Left colon (tissue), 2 donors: ENCODE measurements at places on chromosomes 12 and 14.

DNA sequence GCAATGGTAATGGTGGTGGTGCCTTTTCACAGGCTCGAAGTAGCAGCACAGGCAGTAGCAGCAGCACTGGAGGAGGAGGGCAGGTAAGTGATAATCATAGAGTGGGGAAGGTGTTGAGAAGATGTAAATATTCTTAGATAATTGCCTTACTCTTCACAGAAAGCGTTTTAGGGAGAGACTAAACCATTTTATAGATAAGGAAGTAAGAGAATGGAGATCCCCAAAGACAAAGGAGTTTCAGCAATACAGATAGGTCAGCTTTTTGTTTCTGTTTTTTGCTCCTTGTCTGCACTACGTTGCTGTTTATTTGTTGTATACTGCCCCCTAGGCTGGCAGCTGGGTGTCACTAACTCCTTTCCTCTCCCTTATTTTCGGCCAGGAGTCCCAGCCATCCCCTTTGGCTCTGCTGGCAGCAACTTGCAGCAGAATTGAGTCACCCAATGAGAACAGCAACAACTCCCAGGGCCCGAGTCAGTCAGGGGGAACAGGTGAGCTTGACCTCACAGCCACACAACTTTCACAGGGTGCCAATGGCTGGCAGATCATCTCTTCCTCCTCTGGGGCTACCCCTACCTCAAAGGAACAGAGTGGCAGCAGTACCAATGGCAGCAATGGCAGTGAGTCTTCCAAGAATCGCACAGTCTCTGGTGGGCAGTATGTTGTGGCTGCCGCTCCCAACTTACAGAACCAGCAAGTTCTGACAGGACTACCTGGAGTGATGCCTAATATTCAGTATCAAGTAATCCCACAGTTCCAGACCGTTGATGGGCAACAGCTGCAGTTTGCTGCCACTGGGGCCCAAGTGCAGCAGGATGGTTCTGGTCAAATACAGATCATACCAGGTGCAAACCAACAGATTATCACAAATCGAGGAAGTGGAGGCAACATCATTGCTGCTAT, 2.0 kb downstream of the SP1 start:
- peak; percentile 60 for DNase-seq

- DNase-seq: no peak
Measured at GRCh38 chr12:94535510-94535921, 75.8 kb upstream of the CEP83 start.

DNA sequence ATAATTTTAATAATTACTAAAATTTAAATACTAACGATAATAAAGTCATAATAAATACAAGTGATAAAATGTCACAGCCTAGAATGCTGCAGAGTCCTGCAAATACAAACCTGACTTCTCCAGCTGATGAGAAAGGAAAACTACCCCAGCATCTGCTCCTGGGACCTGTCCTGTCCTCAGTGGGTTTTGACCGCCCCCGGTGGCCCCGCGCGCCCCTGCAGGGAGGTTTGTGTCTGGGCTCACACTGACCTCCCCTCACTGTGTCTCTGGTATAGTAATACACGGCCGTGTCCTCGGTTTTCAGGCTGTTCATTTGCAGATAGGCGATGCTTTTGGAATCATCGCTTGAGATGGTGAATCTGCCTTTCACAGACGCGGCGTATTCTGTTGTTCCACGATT, 1139.4 kb downstream of the TMEM121 start:
- no peak for DNase-seq

DNA sequence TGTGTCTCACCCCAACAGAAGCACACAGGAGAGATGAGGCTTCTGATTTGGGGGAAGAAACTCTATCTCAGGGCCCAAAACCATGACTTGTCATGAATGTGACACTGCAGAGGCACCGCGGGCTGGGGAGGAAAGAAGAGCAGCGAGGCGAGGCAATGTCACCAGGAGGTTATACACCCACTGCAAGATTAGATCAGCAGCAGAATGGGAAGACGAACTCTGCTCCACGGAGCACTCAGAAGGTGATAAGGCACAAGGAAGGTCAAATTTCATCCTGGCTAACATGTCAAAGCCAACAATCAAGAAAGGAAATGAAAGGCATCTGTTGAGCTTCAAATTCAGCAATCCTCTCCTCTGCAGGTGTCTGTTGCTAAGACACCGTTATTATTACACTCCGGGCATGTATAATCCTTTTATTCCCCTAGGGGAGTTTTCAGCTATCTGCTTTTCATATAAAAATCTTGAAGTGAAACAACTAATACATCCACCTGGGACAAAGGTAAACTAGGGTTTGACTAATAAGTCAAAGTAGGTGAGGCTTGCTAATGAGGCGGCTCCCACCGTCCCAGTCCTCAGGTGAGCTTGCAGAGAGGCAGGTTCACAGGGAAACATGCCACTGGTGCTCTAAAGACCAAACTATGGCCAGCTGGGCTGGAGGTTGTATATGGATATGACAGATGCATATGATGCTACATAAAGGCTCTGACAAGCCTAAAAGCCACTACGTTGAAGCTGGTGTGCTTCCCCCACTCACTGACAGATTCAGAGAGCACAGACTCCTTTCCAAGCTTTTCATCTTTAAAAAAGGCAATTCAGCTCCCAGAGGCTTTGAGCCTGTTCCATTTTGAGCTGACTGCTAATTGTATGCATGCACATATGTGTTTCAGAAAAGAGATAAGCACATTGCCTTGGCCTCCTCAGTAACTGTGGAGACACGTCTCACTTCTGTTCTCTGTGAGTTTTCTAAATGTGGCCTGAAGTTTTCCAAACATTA, 221.2 kb downstream of the NELL2 start:
- DNase-seq: no peak

DNA sequence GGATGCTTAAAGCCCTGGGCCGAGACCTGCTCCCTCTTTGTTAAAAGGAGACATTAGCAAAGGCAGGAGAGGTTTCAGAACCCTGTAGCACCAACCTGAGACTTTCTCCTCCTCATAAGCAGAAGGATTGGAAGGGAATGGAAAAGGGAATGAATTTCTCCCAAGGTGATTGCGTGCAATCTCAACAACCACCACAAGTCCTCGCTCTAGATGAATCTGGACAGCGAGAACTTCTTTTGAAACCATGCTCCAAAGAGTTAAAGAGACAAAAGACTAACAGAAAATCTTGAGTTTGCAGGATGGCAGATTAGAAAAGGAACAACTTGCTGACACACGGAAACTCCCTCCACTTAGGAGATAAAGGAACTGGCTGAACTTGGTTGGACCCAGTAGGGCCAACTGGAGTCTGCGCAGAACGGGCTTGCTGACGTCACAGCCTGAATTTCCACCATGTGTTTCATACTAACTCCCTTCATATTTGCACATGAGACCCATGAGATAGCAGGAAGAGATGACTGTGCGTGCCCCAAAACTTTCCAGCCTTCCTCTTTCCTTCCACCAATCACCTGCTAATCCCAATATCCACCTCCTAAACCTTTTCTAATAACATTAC, 137.0 kb downstream of the PTPN11 start:
- no peak for DNase-seq

DNA sequence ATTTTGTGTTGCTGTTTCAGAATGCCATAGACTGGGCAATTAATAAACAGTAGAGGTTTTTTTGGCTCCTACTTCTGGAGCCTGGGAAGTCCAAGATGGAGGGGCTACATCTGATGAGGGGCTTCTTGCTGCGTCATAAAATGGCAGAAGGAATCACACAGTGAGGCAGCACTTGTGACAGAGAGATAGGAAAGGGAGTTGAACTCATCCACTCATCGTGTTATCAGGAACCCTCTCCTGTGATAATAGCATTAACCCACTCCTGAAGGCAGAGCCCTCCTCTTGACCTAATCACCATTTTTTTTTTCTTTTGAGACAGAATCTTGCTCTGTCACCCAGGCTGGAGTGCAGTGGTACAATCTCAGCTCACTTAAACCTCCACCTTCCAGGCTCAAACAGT, 9.7 kb downstream of the TDG start:
- no peak for DNase-seq

DNA sequence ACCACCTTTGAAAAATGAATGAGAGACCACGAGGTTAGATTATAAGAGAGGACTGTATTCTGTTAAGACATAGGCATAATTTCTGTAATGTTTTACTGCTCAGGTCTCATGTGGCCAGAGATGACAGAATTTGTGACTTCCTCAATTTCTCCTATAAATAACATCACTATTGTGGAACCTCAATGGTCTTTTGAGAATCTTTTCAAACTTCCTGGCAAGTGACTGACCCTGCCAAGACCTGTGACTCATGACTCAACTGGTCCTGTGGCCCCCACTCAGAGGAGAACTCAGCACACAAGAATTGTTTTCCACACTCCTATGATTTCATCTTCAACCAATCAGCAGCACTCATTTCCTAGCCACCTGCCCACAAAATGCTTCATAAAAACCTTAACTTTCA, 508.2 kb upstream of the ATP2B1 start:
- no peak for DNase-seq

DNA sequence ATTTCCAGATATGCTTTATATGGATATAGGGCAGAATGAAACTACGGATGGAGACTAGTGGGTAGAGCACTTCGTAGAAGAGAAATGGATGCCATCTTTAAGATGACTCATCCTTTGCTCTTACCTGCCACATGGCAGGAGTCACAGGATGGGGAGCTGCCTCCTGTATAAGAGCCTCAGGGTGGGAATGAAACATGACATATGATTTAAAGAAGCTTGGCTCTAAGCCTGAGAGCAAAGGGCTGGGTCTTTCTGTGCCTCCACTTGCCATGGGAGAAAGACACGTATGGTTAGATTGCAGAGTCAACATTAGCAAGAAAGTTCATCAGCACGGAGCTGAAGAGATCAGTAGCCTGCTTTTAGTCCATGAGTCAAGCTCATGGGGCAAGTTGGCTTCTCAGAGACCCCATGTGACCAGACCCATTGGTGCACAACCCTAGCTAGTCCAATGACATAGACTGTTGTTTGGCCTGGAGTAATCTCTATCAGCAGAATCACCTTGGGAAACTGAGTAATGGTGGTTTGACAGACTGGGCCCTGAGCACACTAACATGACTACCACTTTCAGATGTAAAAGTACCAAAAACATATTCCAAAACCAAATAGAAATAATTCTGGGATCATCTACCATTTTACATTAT, 38.1 kb upstream of the IL22 start:
- DNase-seq: no peak

DNA sequence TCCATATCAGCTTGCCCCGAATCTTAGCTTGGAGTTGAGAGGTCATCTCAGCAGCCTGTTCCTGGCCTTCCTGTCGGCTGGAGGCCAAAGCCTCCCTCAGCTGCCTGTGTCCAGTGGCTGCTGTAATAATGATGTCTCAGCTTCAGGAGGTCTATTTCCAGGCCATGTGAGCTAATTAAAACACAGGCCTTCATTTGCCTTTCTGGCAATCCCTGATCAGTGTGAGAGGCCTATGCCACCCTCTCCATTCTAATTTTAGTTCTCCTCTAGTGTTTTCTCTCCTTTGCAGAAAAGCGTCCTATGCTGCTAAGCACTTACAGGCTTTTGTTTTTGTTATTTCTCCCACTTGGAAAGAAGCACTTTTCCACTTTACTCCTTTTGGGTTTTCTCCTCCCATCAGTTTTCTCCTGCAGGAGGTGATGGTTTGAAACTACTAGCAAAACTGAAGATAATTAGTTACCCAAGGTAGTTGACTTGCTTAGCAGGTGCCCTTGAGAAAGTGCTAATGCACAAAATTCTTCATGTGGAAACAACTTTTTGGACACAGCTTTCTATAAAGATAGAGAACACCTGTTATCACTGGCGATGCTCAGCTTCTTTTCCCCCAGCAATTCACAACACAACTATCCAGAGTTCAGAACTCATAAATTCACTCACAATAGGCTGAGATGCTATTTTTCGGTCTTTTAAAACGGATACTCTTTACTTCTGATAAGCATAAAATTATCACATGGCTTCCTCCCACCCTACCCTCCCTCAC, 255.3 kb upstream of the GARIN6 start:
- DNase-seq: no peak

GRCh38 chr14:102940729-102941362, 18.4 kb downstream of the AMN start:
- DNase-seq: no peak

GRCh38 chr12:54734196-54734950, 86.2 kb upstream of the DCD start:
- DNase-seq: no peak

DNA sequence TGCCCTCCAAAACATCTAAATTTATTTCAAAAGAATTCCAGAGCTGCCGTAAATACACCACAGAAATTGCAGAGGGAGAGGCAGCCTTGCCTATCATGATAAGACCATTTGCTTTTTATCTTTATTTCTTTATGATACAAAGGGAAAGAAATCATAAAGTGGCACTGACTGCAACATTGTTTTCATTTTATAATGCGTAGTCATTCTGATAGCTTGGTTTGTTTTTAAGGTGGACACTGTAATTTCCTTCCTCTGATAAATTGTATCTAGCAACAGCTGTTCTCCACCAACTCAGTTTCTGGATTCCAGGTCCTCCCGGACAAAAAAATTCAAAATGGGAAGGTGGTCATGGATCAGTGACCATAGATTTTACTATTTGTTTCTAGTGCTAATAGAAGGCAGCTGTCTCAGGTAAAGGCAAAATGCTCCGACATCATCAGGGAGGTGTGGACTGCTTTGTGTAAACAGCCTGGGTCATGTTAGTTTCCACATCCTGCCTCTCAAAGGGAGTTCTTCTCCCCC, 623 bp upstream of the TSPAN8 start:
- peak; percentile 38 for DNase-seq

GRCh38 chr14:72254937-72255472, 322.8 kb downstream of the RGS6 start:
- DNase-seq: no peak

GRCh38 chr12:49998453-49998852, 25.7 kb downstream of the AQP6 start:
- DNase-seq: no peak

GRCh38 chr12:62640910-62641448, 174.4 kb downstream of the MON2 start:
- DNase-seq: no peak
